HS-27A (cell line): ENCODE measurements at places on chromosomes 7 and 10.

GRCh38 chr7:133253519-133253875, 619 bp downstream of the EXOC4 start:
- no peak for DNase-seq

DNA sequence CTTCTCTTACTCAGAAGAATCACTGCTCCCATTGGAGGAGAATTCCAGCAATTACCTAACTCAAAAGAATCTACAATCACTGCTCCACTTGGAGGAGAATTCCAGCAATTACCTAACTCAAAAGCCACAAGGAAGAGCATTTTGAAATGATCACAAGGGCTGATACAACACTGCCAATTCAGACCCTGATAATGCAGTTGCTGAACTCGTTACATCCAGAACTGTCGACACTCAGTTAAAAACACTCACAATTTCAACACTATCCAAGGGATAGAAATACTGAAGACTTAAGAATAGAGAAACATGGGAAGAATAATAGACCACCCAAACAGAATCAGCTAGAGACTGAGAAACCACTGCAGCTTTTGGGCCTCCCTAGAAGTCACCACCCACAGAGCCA, 27.8 kb downstream of the AFAP1L2 start:
- no peak for DNase-seq

DNA sequence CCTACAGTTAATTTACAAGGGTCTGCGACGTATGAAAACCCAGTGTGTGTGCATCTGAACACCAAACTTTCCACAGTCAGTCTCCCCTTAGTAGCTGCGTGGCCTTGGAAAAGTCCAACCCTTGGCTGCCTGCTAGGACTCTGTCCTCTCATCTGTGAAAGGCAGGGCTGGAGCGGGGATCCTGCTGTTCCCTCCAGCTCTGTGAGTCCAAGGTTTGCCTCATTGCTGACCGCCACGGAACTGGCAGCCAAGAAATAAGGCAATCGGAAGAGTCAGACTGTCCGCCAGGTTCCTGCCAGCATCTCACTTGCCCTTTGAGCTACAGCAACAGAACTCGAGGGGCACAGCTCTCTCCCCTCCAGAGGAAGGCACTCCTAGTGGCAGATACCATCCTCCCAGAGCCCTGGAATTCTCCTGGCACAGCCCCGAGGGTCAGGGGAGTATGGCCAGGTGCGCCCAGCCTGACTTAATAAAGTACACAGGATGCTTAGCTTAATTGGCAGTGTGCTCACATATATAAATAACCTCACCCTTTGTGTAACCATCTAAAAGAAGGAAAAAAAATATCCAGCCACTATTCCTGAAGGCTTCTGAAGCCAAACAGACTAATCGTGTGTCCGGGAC, 530.1 kb upstream of the FOXK1 start:
- DNase-seq = no peak

GRCh38 chr7:151838072-151838471, 38.8 kb downstream of the PRKAG2 start:
- DNase-seq = no peak

- DNase-seq = no peak
Measured at GRCh38 chr7:157293413-157293788, 43.4 kb upstream of the DNAJB6 start.

DNA sequence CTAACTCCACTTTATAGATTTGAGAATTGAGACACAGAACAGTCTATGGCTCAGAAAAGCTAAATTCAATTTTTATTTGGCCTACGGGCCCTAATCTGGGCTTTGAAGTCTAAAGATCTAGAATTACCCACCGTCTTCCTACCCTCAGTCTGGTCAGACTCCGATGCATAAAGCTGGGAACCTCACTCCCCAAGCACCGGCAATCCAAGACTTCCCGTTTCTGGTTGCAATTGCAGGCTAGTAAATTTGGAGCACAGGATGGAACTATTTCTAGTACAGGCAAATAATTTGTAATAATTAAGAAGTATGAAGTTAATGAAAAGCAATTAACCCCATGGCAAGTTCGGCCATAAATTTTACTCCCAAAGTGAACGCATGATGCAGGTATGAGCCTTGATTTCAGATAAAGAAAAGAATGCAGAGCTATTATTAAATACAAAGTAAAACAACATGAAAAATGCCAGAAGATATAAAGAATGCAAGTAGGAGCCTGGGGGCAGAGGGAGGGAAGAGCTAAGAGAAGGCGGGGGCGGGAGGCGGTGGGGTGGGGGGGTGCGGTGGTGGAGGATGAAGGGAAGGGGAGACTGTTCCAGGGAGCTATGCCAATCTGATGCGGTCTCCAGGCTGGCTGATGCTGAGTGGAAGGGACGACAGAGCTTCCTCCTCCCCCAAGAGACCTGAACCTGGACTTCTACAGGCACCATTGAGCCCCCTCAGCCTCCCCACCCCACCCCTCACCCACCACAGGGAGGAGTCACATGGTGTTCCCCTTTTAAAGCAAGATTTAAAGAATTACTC, 45.1 kb downstream of the BPGM start:
- no peak for DNase-seq

DNA sequence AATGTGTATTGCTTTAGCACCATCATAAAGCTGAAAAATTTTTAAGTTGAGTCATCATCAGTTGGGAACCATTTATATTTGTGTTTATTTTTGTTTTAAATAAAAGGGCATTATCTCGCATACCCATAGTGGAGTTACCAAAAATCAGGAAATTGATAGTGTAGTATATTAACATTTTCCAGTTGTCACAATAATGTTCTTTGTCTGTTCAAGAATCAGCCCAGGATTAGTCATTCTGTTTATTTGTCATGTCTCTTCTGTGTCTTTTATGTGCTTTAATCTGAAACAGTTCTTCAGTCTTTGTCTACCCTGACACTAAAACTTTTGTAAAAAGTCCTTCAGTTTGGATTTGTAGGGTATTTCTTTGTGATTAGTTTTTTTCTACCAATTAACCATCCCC, 827.8 kb upstream of the ZWINT start:
- DNase-seq = no peak
